ENCODE measurements at places on chromosomes 2 and 18.

- DNase-seq = no peak
Observed at GRCh38 chr2:120535081-120535480, 189.1 kb downstream of the INHBB start.

GRCh38 chr18:59553273-59553870, 143.9 kb downstream of the CCBE1 start:
- DNase-seq = no peak

GRCh38 chr18:4636967-4637366, 181.9 kb upstream of the DLGAP1 start:
- no peak for DNase-seq

- no peak for DNase-seq
Observed at GRCh38 chr2:237720957-237721356, 77.6 kb upstream of the RBM44 start.

GRCh38 chr18:4035521-4035920, 419.6 kb downstream of the DLGAP1 start:
- DNase-seq = no peak

- DNase-seq = no peak
Observed at GRCh38 chr2:54620948-54621347, 102.5 kb upstream of the EML6 start.
